ENCODE measurements at places on chromosomes 2 and 18. TPM values are rescaled to one million over a fixed set of nuclear protein-coding genes. Genes with fewer than 3 reads are reported as not detected.

- peak; percentile 98 for DNase-seq
These were observed at the start of gene MAP3K2 for GRCh38 chr2:127387655-127388422. TSS of gene MAP3K2 (minus strand) at chr2:127387975. CDS start at chr2:127343129, 44,846 bp downstream.

- DNase-seq: no peak
These were observed 28.3 kb upstream of the ATP6V1B1 start for GRCh38 chr2:70907130-70908057.

GRCh38 chr2:113846429-113846828 is 43.5 kb upstream of the ACTR3 start:
- DNase-seq: no peak

DNA sequence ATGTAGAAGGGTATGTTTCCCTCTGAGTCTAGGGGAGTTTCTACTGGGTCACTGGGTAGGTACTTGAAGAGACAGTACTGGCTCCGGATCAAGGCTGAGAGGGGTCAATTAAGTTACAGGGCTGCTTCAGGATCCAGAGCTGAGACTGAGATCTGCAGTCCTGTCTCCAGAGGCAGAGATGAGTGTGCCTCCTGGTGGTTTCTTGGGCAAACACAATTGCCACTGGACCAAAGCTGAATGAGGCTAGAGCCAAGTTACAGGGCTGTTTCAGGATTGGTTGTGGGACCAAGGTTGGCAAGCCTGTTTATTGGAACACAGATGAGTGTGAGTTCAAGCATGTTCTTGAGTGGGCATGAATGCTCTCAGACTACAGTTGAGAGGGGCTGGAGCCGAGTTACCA is 157.9 kb downstream of the ADCYAP1 start:
- DNase-seq: no peak

GRCh38 chr2:189386741-189387140 is 54.5 kb upstream of the WDR75 start:
- no peak for DNase-seq

GRCh38 chr18:48921305-48922225 is 29.2 kb downstream of the SMAD7 start:
- peak; percentile 20 for DNase-seq

DNA sequence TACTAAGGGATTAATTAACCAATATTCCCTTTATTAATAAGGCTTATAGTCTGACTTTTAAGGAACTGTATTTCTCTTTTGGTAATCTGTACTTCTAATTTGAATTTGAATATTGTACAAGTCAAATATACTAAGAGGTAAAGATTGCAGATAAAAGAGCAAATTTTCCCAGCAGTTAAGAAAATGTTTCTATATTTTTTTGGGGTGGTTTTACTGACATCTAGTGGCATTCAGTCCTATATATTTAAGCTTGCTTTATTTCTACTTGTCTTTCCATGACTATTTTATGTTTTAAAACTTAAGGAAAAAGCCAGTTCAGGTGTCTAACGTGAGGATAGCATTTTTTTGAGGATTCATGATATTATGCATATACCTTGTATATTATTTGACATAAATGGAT is 41.6 kb downstream of the TDRD15 start:
- DNase-seq: no peak

GRCh38 chr18:72208920-72209676 is 335.0 kb downstream of the CBLN2 start:
- no peak for DNase-seq

GRCh38 chr2:60339286-60339685 is 214.2 kb downstream of the BCL11A start:
- no peak for DNase-seq

DNA sequence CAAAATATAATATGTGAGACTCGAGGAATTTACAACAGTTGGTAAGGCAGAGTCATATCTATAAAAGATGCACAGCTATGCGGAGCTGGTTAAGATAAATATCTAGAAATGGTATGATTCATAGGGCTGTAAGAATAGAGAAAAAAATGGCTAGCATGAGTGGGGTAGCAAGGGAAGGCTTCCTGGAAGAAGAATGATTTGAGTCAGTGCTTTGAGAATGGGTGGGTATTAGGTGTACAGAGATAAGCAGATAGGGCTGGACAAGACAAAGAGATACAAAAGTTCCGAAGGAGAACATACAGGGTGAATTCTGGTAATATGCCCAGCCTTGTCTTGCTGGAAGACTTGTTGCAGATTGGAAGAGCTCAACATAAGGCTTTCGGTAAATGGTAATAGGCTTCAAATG is 291.5 kb upstream of the CCDC68 start:
- no peak for DNase-seq

DNA sequence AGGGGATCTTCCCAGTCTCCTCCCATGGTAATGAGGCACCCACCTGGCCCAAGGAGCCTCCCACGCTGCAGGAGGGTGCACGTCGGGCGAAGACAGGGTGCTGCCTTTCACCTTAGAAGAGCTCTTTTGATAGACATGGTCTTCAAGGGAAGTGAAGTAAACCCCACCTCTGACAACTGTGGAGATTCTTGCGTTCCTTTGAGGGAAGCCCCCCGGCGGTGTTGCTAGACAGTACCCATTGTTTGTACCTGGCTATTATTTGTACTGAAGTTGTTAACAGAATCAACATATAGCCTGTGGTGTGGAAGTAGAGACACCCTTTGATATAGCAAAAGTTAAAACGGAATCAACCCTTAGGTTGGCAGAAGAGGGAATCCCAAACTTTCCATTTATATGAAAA is 648.0 kb downstream of the GALR1 start:
- no peak for DNase-seq

GRCh38 chr18:59873641-59874040 is 26.2 kb upstream of the PMAIP1 start:
- DNase-seq: no peak

- DNase-seq: no peak
These were observed 103.4 kb downstream of the ZFP36L2 start for GRCh38 chr2:43123028-43123427.

- no peak for DNase-seq
These were observed 773.9 kb upstream of the LRATD1 start for GRCh38 chr2:13858626-13859025.

SLC9A2 gene
- not detected for total RNA-seq

DNA sequence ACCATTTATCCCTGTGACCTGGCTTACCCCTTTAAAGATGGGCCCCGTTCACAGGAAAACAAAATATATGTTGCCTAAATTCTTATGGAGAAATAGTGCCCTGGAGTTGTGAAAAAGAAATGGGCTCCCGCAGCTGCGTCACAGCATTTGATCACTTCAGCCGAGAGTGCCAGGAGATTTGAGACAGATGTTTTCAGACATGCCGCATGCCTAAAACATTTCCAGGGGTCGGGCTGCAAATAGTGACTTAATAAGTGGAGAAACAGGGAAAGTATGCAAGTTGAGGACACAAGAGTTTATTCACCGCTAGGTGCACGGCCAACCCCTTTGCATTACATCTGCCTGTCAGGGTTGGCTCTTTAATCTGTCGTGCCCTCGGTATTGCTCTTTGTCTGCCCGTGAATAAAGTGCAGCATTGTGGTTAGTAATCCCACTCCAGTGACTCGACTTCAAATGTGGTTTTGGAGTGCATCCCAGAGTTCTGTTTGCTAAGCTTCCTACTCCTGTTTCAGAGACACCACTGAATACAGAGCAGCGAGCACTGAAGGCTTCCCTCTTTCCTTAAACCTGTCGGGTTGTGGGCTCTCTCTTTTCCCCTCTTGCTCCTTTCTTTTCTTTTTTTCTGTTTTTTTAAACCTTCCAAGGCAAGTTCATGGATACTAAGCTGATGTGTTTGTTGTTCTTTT is 187.5 kb downstream of the LTBP1 start:
- no peak for DNase-seq

DNA sequence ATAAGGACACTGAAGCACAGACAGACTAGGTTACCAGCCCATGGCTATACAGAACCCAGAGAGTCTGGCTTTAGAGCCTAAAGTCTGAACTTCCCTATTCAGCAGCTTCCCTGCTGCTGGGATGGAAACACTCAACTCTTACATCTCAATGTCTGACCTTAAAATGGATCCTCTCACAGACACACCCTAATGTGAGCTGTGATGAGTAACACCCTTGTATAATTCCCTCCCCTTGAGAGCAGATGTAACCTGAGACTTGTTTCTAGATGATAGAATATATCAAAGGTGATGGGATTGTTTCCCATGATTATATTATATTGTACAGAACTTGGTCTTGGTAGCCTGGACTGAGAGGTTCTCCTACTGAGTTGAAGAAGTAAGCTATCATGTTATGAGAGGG is 577.1 kb upstream of the KLHL29 start:
- no peak for DNase-seq

GRCh38 chr18:37544217-37544616 is 21.4 kb downstream of the CELF4 start:
- no peak for DNase-seq

DNA sequence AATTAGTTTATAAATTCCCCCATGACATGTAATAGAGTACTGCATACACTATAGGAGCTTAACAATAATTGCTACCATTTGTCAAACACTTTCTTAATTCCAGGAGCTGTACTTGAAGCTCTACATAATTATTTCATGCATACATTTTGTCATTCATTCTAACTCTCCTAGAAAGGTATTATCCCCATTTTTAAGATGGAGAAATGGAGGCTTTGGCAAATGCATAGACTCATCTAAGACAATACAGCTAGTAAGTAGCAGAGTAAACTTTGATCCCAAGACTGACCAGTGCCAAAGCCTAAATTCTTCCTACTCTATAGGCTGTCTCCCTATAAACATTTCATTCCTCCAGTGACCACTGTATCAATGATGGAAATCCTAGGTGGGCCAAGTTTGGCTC is 42.6 kb upstream of the TMEM247 start:
- no peak for DNase-seq

GRCh38 chr18:34207344-34207851 is 17.3 kb downstream of the NOL4 start:
- DNase-seq: no peak

GRCh38 chr2:216370961-216371712 is 1.1 kb downstream of the MARCHF4 start:
- DNase-seq: no peak

PAIP2B gene
- total RNA-seq: 4.8 TPM

DNA sequence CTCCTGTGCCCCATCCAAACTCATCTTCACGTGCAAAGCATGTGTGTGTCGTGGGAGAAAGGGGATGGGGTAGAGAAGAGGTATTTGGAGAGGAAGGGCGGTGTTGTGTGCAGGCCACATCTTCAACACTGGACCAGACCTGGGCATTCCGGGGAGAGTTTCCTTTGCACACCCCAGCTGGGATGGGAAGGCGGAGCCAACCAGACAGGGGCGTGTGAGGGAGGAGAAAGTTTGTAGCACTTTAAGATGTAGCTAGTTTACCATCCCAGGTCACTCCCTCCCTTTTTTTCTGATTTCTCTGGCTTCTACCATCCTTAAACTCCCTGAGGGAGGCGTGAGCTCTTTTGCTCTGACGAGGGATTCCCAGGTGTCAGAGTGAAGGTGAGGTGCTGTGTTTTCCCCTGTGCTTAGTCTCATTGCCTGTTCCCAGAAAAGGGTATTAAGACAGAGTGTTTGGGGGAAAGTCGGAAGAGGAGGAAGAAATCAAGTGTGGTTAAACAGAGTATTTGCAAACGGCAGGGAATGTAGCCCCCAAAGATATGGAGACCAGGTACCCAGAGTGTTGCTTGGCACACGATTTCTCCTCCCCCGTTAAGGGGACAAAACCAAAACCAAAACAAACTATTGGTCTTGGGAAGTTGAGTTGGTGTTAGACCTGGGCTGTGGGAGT is 1.6 kb downstream of the SETBP1 start:
- no peak for DNase-seq

GRCh38 chr18:183769-184168 is 25.4 kb downstream of the USP14 start:
- no peak for DNase-seq

- DNase-seq: no peak
These were observed 140.6 kb downstream of the FAM124B start for GRCh38 chr2:224261326-224261725.

- no peak for DNase-seq
These were observed 2.1 kb downstream of the ST8SIA5 start for GRCh38 chr18:46754661-46755292.

- no peak for DNase-seq
These were observed 789.6 kb downstream of the RNF144A start for GRCh38 chr2:7706791-7707190.
